ENCODE measurements at places on chromosomes 7 and 10. TPM values are rescaled to one million over a fixed set of nuclear protein-coding genes. Genes with fewer than 3 reads are reported as not detected.

DNA sequence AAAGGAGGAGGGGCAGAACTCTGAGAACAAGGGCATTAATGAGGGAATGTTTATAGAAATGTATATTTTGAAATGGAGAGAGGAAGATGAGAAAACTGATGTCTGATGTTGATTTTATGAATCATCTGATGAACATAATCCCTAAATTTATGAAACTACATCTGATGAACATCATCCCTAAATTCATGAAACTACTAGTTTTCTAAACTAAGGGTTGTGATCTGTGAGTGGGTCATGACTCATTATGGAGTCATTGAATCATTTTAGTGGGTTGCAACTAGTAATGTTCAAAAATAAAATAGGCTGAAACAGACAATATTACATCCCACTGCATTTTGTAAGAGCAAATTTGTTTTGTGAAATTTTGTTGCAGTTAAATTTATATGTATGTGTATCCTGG is 442.6 kb upstream of the TEX47 start:
- no peak for DNase-seq

- no peak for DNase-seq
Observed at GRCh38 chr7:140056431-140057142, 6.2 kb downstream of the PARP12 start.

DNA sequence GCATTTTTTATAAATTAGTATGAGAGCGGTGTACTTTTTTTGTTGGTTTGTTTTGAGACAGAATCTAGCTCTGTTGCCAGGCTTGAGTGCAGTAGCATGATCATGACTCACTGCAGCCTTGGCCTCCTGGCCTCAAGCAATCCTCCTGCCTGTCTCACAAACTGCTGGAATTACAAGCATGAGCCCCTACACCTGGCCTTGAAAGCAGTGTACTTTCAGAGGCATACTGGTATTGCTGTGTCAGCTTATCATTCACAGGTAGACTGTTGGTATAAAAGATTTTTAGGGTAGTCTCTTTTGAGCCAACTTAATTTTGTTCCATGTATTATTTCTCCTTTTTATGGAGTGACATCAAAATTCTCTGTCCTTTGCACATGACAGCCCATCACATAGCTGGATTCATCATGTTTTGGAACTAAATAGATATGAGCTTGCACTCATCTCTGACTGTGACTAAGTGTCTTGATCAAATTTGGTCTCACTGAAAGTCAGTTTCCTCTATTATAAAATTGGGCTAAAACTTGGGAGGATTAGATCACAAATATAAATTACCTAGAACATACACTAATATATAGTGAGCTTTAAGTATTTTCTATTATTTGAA is 12.4 kb downstream of the GNAT3 start:
- no peak for DNase-seq

GRCh38 chr7:148626828-148627227 is 36.3 kb downstream of the C7orf33 start:
- DNase-seq, result no peak

GRCh38 chr7:92833024-92833765 is 3.2 kb downstream of the CDK6 start:
- peak; percentile 92 for DNase-seq

GRCh38 chr7:123752534-123752933 is 3.7 kb upstream of the WASL start:
- no peak for DNase-seq

- no peak for DNase-seq
Observed at GRCh38 chr10:8254350-8254749, 199.9 kb downstream of the GATA3 start.

- no peak for DNase-seq
Observed at GRCh38 chr7:120169996-120170783, 102.8 kb upstream of the KCND2 start.

GRCh38 chr10:48814933-48815332 is 124.7 kb downstream of the LRRC18 start:
- no peak for DNase-seq

- DNase-seq, result no peak
Observed at GRCh38 chr7:120486164-120486563, 213.2 kb downstream of the KCND2 start.

- no peak for DNase-seq
Observed at GRCh38 chr7:67406976-67407375, 410.3 kb downstream of the TYW1 start.

DNA sequence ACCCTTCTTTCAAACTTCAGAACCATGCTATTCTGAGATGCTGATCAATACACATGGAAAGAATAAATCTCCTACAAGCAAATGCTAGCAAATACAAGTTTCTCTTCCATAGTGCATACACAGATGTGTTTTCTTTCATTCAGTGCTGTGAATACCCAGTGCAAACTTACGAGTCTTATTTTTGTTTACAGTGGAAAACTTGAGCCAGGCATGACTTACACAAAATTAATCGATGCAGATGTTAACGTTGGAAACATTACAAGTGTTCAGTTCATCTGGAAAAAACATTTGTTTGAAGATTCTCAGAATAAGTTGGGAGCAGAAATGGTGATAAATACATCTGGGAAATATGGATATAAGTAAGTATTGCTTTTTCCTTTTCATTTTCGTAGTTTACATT is 48.8 kb downstream of the PNLIPRP3 start:
- no peak for DNase-seq

GRCh38 chr7:140060243-140060630 is 2.5 kb downstream of the PARP12 start:
- DNase-seq, result no peak

GRCh38 chr7:67950321-67951083 is 953.9 kb downstream of the TYW1 start:
- no peak for DNase-seq

The PPP1R9A gene
- not detected for total RNA-seq

The GPR146 gene
- total RNA-seq, result 10.1 TPM

The MMD2 gene
- total RNA-seq, result not detected

The ACTA2 gene
- 15.5 TPM for total RNA-seq

The GDF2 gene
- total RNA-seq, result not detected

The COMMD3 gene
- 82.6 TPM for total RNA-seq

The ZNF503 gene
- 0.23 TPM for total RNA-seq

The CRYGN gene
- not detected for total RNA-seq

The PON1 gene
- total RNA-seq, result not detected

All from activated CD4-positive, alpha-beta memory T cell treated with anti-CD3 and anti-CD28 coated beads, Interleukin-2, amount 10 ng/mL, durations not matched to agents 7 days and 5 days (primary cell).